Substantia nigra (tissue), 51 donors: ENCODE measurements at places on chromosomes 5 and 9.

DNA sequence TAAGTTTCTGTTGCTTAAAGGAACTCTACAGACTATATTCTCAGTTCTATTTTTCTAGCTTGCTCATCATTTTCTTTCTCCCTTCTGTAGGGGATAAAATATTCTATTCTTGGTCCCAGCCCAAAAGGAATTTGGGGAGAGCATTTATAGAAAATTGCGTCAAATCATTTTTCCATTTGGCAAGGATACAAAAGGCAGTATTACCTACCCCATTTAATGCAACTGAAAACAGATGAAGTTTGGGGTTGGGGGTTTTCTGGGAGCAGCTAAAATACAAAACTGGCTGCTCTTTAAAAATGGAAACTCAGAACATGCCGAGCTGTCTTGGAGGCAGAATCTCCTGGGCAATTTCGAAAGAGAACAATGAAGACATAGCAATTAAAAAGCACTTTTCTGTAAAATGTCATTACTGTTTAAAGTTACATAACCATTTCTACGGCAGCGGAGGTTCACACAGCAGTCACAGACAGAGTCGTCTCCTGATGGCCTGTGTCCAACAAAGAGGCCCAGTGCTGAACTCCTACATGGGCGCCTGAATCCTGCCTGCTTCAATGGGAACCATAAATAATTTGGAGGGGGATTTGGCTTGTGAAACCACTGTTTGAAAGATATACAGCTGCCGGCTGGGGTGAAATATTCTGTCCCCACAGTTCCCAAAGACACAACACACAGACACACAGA, 152.4 kb downstream of the BRINP1 start:
- no peak for DNase-seq

DNA sequence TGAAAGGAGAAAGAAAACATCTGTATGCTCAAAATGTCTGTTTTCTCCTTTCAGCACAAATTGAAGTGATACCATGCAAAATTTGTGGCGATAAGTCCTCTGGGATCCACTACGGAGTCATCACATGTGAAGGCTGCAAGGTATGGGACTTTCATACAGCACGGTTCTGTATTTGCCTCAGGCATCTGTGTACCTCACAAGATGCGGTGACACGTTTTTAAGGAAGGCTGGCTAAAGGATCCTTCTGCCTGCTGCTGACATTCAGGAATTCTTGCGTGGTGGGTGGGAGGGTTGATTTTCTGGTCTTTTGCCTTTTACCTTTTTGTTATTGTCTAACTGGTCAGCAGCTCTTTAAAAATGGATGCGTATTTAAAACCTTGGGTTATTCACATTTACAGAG, 133.1 kb downstream of the RORB start:
- DNase-seq = no peak

DNA sequence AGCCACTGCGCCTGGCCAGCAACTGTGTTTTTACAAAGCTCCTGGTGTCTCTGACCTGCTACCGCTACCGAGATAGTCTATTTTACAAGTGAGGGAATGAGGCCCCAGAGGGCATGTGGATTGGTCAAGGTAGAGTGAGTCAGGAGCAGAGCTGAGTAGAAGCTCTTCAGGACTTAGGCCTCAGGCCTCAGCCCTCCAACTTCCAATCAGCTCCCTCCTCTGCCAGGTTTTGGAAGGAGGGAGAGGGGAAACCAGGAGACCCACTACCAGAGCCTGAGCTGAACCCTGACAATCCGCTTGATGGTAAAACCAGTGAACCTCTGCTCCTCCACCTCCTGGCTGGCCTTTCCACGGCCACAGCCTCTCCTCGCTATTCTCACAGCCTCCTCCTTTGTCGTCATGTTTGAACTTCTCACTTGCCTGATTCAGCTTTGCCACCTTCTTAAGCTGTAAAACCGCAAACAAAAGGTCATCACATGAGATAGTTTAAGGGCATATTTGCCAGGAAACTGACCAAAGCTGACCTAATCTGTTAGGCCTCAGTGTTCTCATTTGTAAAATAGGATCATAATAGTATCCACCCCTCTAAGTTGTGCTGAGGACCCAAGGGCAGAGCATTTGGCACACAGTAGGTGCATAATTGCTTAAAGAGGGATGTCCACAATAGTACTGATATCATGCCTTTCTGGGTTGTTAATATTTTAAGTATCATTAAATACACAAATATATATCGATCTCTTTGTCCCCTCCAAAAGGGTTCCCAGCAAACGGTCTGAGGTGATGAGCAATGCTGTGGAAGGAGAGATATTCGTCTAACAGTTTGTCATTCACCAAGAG, 1.7 kb downstream of the TRAF1 start:
- no peak for DNase-seq

DNA sequence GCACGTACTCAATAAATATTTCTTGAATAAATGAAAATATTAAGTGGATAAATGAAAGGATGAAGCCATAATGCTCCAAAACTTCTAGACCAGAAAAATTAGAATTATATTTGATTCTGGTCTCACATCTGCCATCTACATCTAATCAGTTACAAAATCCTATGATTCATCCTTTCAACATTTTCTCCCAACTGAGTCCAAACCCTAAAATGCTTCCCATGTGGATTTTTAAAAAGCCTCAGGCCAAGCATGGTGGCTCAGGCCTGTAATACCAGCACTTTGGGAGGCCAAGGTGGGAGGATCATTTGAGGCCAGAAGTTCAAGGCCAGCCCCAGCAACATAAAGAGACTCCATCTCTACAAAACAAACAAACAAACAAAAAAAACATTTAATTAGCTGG, 31.6 kb upstream of the FST start:
- DNase-seq = no peak

DNA sequence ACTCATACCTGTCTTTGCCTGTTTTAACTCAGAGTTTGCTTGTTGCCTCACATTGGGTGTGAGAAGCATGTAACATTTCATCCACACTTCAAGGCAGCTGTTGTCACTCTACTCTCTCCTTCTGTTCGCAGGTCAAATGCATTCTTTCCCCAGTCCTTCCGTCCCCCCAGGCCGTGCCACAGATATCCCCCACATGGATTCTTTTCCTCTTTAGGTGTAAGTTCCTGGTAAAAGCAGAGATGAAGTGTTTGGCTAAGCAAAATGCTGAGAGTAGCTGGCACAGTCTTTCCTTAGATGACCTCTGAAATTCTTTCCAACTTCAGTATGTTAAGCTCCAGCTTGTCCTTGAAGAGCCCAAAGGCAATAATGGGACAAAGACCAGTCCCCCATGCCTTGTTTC, 328.2 kb downstream of the SLIT3 start:
- no peak for DNase-seq

GRCh38 chr5:79562351-79563246, 48.7 kb upstream of the HOMER1 start:
- DNase-seq = no peak

- DNase-seq = no peak
Observed at GRCh38 chr5:37005946-37006540, 129.5 kb downstream of the NIPBL start.

GRCh38 chr9:23849379-23850035, 23.5 kb upstream of the ELAVL2 start:
- DNase-seq = no peak

GRCh38 chr5:1865486-1865885, 17.2 kb downstream of the IRX4 start:
- DNase-seq = no peak

- no peak for DNase-seq
Observed at GRCh38 chr5:122882831-122883230, 37.4 kb downstream of the SNX24 start.

DNA sequence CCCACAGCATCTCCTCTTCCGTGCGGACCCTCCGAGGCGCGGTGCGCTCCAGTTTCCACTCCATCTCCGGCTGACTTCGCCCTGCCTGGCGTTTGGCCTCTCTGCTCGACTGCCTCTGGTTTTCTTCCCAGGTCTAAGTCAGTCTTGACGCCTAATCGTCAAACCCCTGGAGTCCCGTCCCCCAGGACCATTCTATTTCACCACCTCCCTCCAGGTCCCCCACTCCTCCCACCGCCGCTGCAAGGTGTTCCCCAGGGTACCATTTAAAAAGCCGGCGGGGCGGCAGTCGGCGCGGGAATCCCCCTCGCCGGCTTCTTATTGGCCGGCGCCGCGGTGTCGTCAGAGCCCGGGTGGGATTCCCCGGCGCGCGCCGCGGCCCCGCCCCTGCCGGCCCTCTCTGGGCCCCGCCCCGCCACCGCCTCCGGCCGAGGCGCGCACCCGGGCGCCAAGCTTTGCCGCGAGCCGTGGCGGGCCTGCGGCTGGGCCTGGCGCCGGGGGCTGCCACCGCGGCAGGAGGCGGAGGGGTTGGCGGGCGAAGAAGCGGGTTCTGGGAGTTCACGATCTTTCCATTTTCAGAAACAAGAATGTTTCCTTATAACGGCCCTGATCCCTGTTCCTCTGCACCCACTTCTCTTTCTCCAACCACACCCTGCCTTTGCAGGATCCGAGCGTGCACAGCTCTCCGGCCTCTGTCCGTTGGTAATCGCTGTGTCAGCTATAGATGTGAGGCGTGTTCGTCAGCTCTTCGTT, at the start of gene CDC20B:
Gene CDC20B, minus strand, starts transcription at position 241 of the 750 bp plus-strand sequence. Its CDS starts 177 bp downstream, at position 64.
- DNase-seq = peak; percentile 10

DNA sequence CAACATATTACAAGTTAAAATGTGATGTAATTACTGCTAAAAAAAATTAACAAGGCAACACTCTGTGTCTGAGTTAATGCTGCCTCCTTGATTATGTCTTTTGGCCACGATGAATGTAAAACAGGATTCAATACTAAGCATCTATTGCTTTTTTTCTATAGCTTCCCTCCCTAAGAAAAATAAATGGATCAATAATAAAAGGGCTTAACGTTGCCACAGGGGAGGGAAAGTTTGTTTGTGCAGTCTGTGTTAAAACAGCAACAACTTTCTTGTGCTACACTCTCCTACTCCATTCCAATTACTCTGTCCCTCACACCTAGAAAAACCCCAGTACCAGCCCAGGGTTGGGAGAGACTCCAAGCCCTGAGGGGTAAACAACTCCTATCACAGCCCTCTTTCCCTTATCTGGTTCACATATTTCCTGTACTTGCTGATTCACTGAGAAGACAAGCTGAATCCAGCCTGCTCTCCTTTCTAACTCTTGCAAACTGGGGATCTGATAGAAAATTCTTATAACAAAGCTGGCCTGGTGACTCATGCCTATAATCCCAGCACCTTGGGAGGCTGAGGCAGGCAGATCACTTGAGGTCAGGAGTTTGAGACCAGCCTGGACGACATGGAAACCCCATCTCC, 44.8 kb downstream of the PTPN3 start:
- no peak for DNase-seq

DNA sequence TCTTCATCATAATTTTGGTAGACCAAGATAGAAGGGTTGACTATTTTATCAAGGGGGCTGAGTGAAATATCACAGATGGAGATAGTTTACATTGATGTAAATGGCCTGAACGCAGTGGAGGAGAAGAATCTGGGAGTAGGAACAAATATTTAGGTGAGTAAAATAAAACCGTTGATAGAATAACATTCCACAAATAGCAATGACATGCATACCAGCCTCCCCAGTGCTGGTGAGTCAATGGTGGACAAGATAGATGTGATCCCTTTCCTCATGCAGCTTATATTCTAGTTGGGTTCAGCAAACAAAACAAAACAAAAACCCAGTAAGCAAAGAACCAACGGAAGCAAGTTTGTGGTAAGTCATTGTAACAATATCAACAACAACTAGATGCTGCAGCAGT, 385.2 kb downstream of the FAM170A start:
- no peak for DNase-seq

GRCh38 chr5:73230264-73231245, 57.6 kb downstream of the TMEM174 start:
- no peak for DNase-seq
